NCI-H446 (cell line): ENCODE measurements at places on chromosomes 11 and 22.

GRCh38 chr11:10504490-10504889 is 36.5 kb downstream of the RNF141 start:
- no peak for DNase-seq

DNA sequence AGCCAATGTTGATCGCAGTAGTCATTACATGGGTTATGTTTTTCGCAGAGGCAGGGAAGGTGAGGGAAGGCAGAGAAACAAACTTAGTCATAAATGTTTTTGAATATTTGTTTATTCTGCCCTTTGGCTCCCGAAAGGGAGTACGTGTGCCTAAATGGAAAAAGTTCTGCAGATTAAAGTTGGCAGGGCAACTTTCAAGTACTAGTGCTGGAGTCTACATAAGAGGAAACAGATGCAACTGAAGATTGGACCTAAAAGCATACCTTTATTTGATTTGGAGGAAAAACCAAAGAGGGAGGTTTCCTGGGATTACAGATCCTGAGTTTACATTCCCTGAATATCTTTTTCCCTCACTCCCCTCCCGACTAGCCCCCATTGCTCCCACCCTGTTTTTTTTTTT is 5.7 kb downstream of the HSD17B12 start:
- DNase-seq: no peak

DNA sequence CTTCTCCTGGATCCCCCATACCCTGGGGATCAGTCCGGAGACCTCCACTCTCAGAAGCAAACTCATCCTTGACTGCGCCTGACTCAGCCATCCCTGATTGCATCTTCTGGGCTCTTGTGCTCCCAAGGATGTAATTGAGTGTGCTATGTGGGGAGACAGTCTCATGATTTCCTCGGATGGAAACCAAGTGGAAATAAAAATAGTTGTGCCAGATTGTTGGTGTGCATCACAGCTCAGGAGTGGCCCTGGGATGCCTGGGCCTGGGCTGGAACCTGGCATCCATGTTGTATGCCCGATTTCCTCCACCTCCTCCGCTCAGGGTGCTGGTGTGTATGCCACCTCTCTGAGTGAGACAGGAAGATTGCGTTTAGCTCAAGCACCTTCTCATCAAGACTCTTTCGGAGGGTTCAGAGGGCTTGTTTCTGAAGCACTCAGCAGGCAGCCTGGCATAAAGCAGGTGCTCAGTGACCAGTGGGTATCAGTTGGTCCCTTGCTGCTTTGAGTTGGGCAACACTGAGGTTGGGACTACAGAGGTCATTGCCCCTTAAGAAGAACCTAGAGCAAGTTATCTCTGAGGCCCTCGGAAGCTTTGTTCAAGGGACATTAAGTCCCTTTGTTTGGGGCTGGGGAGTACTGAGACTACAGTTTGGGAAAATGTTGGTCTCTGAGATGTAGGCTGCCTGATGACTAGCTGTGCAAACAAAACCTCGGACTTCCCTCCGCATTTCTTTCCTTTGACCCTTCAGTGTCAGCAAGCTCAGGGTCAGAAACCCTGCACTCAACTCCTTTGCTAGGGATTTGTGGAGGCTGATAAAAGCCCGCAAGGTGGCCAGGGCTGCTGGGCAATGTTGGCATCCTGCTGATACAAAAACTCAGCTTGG is 24.8 kb upstream of the MICAL2 start:
- DNase-seq: no peak

- no peak for DNase-seq
Measured at GRCh38 chr11:99814738-99815137, 794.0 kb downstream of the CNTN5 start.

DNA sequence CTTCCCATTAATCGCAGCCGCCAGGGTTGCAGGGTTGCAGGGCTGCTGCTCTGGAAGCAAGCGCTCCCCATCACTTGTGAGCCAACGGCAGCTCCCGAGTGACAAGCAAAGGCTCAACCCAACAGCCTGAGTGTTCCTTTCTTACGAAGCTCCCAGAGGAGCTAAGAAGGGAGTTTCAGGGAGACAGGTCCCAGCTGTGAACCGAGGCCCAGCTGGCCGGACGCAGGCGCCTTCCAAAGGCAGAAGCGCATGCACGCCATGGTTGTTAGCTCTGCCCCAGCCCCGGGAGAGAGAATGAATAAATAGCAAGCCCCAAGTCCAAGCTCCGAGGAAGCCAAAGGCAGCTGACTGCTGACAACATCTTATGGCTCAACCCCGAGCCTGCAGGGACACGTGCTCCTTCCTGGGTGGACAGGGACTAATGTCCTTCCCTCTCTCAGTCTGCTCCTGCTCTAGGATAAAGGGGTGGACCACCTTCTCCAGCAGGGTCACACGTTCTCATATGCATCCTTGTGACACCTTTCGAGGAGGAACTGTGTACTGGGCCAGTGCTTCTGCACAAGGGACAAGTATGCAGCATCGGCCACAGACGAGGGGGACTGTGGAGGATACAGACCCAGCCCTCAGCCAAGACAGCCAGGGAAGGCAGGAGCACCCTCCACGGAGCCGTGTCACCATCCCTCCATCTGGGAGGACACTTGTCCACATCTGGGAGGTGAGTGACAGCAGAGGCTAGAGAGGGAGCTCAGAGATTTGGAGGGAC is 29.9 kb downstream of the SHANK2 start:
- no peak for DNase-seq

DNA sequence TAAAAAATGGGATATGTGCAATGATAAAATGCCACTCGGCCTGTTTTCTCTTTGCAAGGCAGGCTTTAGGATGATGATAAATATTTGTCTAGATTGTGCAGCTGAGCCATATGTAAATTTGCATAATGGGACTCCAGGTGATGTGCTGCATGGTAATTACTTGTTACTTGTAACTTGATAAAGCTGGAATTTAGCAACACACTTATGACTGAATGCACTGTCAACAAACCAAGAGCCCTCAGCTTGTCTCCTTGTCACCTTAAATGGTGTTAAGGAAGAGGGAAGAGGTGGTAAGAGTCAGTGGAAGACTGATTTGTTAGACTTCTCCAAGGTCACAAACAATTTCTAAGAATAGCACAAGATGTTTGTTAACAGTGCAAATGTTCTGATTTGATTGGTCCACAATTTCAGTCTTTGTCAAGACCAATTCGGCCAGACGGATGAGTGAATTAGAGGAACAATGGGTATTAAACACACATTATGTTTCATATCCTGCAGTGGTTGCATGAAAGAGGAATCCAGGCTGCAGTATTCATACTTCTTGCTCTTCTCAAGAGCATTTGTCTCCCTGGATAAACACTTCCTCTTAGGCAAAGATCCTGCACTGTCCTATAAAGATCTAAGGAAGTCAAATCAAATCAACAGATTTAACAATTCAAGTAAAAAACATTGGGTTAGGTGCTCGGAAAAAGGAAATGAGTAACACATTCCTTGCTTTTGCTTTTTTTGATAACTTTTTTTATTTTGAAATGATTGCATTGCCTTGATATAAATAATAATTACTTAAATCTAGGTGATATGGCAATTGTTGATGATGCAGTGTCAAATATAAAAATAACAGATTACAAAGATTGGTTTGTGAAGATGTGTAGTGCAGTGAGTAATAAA is 448.3 kb upstream of the DDI1 start:
- no peak for DNase-seq

DNA sequence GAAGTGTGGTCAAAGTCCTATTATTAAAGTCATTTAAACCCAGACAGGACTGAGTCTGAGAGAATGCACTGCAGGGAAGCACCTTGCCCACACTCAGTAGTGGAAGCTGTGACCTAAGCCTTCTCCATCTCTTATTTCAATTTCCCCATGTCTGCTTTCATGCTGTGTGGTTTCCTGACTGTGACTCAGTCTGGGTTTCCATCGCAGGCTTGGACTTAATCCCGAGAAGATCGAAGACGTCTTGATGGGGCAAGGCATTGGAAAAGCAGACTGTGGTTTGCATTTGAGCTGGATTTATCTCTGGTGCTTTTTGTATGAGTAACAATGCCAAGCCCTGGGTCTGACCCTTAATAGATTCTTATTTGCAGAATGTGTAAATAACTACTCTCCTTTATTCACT is 238.9 kb downstream of the NTM start:
- no peak for DNase-seq

- DNase-seq: peak; percentile 17
Measured at GRCh38 chr11:83070731-83071566, 748 bp downstream of the RAB30 start.

GRCh38 chr22:45692549-45692948 is 20.9 kb downstream of the ATXN10 start:
- DNase-seq: no peak

DNA sequence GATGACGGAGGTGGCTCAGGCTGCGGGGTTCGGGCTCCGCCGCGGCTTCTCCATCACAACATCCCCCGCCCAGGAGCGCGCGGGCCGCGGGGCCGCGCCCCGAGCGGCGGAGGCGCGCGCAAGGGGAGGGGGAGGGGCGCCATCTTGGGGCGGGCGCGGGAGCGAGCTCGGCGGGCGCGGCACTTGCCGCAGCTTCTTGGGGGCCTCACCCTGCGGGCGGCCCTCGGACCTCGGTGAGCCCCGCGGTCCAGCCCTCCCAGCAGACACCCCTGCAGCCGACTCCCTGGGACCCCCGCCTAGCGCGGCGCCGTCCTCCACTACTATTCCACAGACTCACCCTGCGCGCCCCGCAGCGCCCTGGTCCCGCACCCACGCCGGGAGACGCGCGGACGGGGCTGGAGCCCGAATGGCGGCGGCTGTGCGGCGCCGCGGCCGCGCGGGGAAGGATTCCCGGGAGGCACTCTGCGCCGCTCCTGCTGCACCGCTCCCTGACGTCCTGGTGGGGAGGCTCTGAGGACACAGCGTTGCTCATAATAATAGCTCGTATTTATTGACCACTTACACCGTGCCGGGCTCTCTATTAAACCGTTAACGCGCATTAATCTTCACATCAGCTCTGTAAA is at the start of gene APBB1:
APBB1 (minus strand) TSS at position 86 of the 623 bp plus-strand sequence. CDS start 7,747 bp downstream, outside the sequence.
- peak; percentile 68 for DNase-seq

GRCh38 chr11:45102361-45102809 is 44.1 kb upstream of the PRDM11 start:
- DNase-seq: no peak

- no peak for DNase-seq
Measured at GRCh38 chr11:34650528-34650927, 29.6 kb downstream of the EHF start.

GRCh38 chr11:34165786-34166555 is 60.5 kb downstream of the NAT10 start:
- DNase-seq: no peak
